ENCODE measurements at places on chromosomes 5 and 9.
A peak's percentile ranks its signal among the peaks of the same experiment; 100 is the strongest.

DNA sequence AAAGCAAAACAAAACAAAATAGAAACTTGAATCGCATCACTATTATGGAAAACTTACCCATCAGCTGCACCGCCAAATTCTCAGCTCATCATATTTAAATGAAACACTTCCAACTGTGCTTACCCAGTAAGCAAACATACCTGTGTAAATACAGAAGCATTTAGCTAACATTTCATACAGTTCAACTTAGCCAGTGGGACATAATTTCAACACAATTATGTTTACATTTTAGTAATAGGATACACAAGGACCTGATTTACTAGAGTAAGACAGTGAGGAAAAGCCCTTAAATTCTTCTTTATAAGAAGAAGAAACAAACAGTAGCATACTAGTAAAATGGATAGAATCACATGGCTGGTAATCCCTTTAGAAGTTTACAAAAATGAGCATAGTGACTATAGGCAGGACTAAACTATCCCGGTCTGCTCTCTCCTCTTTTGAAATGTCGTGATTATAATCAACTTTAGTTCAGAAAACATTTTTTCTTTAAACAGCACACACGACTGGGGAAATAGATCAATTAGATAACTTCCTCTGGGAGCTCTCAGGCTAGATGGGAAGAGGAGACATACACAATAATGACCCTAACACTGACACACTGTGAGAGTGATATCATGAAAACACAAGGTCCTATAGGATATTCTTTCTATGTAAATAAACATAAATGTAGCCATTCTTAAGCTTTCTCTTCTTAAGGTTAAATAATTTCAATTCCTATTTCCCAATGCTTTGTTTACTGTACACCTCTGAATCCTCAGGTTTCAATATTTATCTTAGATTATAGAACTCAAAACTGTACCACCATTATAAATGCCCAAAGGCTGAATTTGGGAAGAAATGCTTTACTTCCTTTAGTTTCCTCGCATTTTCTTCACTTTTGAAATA, 15.9 kb upstream of the CDC20B start:
- no peak for DNase-seq

DNA sequence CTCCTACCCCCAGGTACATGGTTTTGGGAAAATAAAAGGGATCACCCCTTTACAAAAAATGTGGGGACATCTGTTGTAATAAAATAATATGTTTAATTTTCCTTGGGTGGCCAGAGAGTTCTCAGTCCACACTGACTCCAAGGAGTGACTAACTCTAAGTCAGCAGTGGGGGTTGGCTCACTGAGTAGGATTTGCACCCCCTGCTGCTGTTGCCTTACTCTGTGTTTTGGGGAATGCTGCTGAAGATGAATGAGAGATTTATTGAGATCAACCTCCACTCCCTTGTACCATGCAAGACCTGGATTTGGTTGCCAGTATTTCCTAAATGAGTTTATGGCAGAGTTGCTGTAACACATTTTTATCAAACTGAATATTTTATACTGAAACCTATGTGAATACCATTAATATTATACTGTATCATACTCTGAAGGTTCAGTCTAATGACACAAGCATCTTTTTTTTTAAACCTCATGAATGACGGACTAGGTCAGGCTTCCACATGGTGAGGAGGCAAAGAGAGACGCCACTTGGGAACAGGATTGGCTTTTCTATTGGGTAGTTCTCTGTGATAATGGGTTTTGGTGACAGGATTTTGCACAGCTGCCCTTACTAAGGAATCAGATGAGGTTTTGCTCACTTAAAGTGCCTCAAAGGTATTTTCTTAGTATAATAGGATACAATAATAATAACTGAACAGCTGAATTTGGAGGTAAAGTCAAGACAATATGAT, 121.3 kb upstream of the OSMR start:
- no peak for DNase-seq

GRCh38 chr9:4686584-4686983, 7.2 kb downstream of the CDC37L1 start:
- DNase-seq = no peak

DNA sequence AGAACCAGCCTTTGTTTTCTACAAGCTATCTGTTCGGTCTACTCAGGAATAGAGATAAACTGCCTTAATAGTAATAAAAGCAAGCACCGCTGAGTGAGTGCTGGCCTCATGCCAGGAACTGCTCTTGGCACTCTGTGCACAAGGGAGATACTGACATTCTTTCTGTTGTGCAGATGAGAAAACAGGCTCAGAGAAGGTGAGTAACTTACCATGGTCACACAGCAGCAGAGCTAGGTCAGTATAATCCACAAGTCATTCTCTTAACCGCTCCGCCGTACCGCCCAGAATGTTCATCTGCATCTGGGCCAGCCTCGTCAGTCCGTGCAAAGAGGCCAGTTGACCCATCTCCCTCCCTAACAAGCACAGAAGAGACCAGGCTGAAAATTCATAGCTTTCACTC, 27.4 kb downstream of the QRFP start:
- DNase-seq = no peak

DNA sequence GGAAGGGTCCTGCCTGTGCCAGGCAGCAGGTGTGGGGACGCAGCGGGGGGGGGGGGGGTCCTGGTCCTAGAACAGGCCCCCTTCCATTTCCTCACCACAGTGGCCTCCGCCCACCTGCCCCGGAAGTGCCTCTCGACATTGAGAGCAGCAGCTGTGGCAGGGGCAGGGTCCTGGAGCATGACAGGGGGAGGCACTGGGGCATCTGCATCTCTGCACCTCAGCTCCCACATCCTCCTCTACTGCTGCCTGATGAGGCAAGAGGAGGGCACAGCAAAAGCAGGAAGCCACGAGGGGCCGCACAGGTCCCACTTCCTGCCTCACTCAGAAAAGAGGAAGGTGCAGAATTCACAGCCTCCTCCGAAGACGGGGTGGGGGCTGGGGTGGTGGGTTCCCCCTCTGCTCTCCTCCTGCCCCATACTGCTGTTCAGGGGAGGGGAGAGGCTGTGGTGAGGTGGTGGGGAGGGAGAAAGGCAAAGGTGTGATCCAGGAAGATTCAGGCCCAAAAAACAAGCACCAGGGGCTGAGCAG, 14.8 kb downstream of the AKNA start:
- DNase-seq = peak; percentile 58

GRCh38 chr5:57681942-57682341, 199.3 kb upstream of the ACTBL2 start:
- no peak for DNase-seq

GRCh38 chr5:120852222-120852860, 388.2 kb downstream of the PRR16 start:
- DNase-seq = no peak

DNA sequence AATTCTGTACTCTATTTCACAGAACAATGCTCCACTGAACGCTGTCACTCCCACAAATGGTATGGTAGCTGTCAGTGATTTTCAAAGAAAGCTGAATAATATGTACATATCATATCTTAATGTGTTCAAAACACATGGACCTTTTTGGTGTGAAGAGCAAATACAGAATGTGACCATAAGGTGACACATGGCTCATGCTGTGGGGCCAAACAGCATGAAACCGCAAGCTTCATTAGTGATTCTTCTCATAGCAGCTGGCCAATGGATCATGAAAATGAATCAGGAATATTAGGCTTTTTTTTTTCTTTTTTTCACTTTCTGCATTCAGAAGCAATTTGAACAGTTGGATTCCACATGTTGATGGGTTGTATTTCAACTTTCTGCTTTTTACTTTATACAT, 54.9 kb upstream of the CDH9 start:
- no peak for DNase-seq

All from stimulated activated CD8-positive, alpha-beta memory T cell treated with anti-CD3 and anti-CD28 coated beads, Interleukin-7, amount 100 ng/mL, for 24 hours (primary cell).